ENCODE measurements at places on chromosomes 12 and 14. TPM values are rescaled to one million over a fixed set of nuclear protein-coding genes. Genes with fewer than 3 reads are reported as not detected.

- H3K4me1 ChIP-seq: no peaks in the 10 kb centered on the region
- no peaks in the 10 kb centered on the region for H3K36me3 ChIP-seq
- peaks cover 4% of the 10 kb centered on the region for H3K27me3 ChIP-seq
- H3K27ac ChIP-seq: no peak overlapping the region
These were observed 73.8 kb upstream of the OSBPL8 start for GRCh38 chr12:76633415-76633814.

- no peak for DNase-seq
- no peaks in the 10 kb centered on the region for H3K27me3 ChIP-seq
- H3K27ac ChIP-seq: no peak overlapping the region
- no peaks in the 10 kb centered on the region for H3K36me3 ChIP-seq
These were observed 22.8 kb downstream of the ITGA7 start for GRCh38 chr12:55684761-55685370.

DNA sequence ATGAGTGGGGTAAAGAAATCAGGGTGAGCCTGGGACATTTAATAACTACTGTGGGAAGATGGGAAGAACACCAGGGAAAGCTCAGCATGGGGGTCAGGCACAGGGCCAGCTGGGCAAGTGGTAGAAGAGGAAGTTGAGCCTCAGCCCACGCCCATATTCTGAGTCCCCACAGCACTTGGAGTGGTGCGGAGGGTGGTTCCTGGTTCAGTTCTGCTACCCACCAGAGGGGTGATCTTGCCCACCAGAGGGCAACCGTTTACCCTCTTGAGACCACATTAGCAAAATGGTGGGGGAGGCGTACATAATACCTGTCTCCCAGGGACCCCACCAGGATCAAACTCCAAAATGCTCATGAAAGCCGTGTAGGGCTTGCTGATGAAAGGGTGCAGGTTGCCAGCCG, 16.8 kb upstream of the ANKRD33 start:
- H3K27ac ChIP-seq: no peak overlapping the region
- DNase-seq: no peak
- no peak overlapping the region for H3K4me3 ChIP-seq
- no peaks in the 10 kb centered on the region for H3K27me3 ChIP-seq
- peaks cover 14% of the 10 kb centered on the region for H3K4me1 ChIP-seq

GRCh38 chr12:12081836-12082497, 11.2 kb downstream of the BCL2L14 start:
- H3K36me3 ChIP-seq: no peaks in the 10 kb centered on the region
- no peaks in the 10 kb centered on the region for H3K4me1 ChIP-seq
- DNase-seq: no peak
- H3K27me3 ChIP-seq: peaks cover 4% of the 10 kb centered on the region

DNA sequence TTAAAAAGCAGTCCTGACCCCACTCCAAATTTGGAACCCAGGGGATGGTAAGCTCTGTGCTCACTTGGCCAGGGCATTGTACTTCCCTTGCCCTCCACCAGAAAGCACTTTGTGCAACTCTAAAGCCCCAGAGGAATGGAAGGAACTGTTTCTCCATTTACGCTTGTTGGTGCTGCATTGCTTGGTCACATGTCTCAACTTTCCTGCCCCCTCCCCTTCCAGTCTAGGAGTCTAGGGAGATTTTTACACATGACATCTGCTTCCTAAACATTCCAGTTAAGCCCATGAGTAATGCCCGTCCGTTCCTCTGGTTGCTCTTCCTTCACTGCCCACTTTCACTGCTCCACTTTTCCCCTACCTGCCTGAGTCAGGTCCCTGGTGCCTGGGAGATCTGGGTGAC, 92.6 kb upstream of the MAP1LC3B2 start:
- no peak overlapping the region for H3K27ac ChIP-seq
- no peak overlapping the region for H3K4me3 ChIP-seq
- peaks cover 3% of the 10 kb centered on the region for H3K27me3 ChIP-seq
- no peak for DNase-seq
- H3K36me3 ChIP-seq: no peaks in the 10 kb centered on the region
- H3K4me1 ChIP-seq: no peaks in the 10 kb centered on the region

The IL31 gene
- total RNA-seq: not detected

DNA sequence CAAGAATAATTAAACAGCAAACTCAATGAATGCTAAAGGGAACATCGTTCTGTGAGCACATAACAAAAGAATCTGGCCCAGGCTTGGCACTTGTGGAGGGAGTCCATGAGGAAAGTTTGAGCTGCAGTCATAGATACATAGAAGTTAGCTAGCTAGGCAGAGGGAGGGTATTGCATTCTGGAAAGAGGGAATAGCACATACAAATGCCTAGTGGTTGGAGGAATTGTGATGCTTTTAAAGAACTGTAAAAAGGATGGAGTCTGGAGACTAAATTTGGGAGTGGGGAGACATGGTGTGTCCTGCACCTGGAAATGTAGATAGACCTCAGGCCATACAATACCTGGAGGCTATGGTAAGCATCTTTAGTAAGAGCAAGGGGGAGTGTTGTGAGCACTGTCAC, 24.0 kb downstream of the SLC35E3 start:
- no peaks in the 10 kb centered on the region for H3K27me3 ChIP-seq
- H3K36me3 ChIP-seq: peaks cover 2% of the 10 kb centered on the region
- no peak overlapping the region for H3K27ac ChIP-seq
- H3K4me1 ChIP-seq: peaks cover 9% of the 10 kb centered on the region
- no peak for DNase-seq
